ENCODE measurements at places on chromosomes 12 and 14. TPM values are rescaled to one million over a fixed set of nuclear protein-coding genes. Genes with fewer than 3 reads are reported as not detected.

GRCh38 chr12:67355428-67356379, 86.5 kb downstream of the CAND1 start:
- peak; percentile 81 for DNase-seq
- H3K36me3 ChIP-seq, result no peaks in the 10 kb centered on the region
- H3K4me3 ChIP-seq, result no peak overlapping the region

GRCh38 chr12:2258025-2258424, 205.2 kb downstream of the CACNA1C start:
- peak overlapping the region; percentile 79 for H3K27ac ChIP-seq
- peak; percentile 56 for DNase-seq
- H3K27me3 ChIP-seq, result no peaks in the 10 kb centered on the region
- H3K36me3 ChIP-seq, result no peaks in the 10 kb centered on the region
- no peak overlapping the region for H3K4me3 ChIP-seq
- peaks cover 52% of the 10 kb centered on the region for H3K4me1 ChIP-seq

DNA sequence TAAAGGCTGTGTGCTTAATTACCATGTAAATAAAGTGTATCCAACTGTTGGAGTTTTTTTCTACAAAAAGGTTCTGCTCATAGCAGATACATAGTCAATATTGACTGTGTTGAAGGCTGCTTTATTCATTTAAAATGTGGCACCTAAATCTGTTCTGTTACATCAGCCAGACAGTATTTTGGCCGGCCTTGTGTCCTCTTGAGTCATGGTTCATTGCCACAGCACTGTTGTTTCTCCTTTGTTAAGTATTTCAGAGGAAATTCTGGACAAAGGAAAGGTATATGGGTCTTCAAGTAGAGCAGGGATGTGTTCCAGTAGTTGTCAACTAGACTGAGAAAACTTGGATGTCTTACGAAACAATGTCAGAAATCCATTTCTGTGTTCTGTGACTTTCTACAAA, 95.5 kb downstream of the SLC38A6 start:
- H3K27me3 ChIP-seq, result no peaks in the 10 kb centered on the region
- no peaks in the 10 kb centered on the region for H3K36me3 ChIP-seq
- H3K4me3 ChIP-seq, result no peak overlapping the region
- DNase-seq, result peak; percentile 89
- H3K27ac ChIP-seq, result peak overlapping the region; percentile 80

The COQ10A gene
- 8.2 TPM for total RNA-seq

GRCh38 chr12:14959916-14960496, 1.4 kb downstream of the ARHGDIB start:
- no peaks in the 10 kb centered on the region for H3K36me3 ChIP-seq
- no peak overlapping the region for H3K27ac ChIP-seq
- no peak for DNase-seq

- no peaks in the 10 kb centered on the region for H3K4me1 ChIP-seq
- H3K27me3 ChIP-seq, result no peaks in the 10 kb centered on the region
- H3K4me3 ChIP-seq, result peak within 1 kb of the TSS; percentile 75
- no peak within 1 kb of the TSS for H3K27ac ChIP-seq
- peak; percentile 91 for DNase-seq
These were observed at the start of gene SLC8B1 for GRCh38 chr12:113334786-113335539. TSS of gene SLC8B1 (minus strand) at chr12:113335109. CDS start at chr12:113332878, 2,231 bp downstream.

The CACNA1C gene
- total RNA-seq, result 11.5 TPM

- no peaks in the 10 kb centered on the region for H3K36me3 ChIP-seq
- no peaks in the 10 kb centered on the region for H3K4me1 ChIP-seq
- no peak for DNase-seq
These were observed 25.1 kb upstream of the GPHB5 start for GRCh38 chr14:63343878-63344277.

GRCh38 chr12:96329545-96329944, 70.7 kb downstream of the CDK17 start:
- H3K4me1 ChIP-seq, result no peaks in the 10 kb centered on the region
- no peak overlapping the region for H3K27ac ChIP-seq
- no peak for DNase-seq
- no peaks in the 10 kb centered on the region for H3K27me3 ChIP-seq

The KRT83 gene
- total RNA-seq, result not detected

The MIPOL1 gene
- 5.8 TPM for total RNA-seq

- H3K27me3 ChIP-seq, result no peaks in the 10 kb centered on the region
- no peak overlapping the region for H3K4me3 ChIP-seq
- H3K4me1 ChIP-seq, result no peaks in the 10 kb centered on the region
- H3K36me3 ChIP-seq, result no peaks in the 10 kb centered on the region
These were observed 64.1 kb upstream of the OTX2 start for GRCh38 chr14:56874375-56874774.

- no peaks in the 10 kb centered on the region for H3K36me3 ChIP-seq
- no peak overlapping the region for H3K4me3 ChIP-seq
- peaks cover 10% of the 10 kb centered on the region for H3K4me1 ChIP-seq
- DNase-seq, result peak; percentile 66
These were observed 247.9 kb upstream of the ARHGAP5 start for GRCh38 chr14:31828946-31829868.

The LGMN gene
- 129 TPM for total RNA-seq

DNA sequence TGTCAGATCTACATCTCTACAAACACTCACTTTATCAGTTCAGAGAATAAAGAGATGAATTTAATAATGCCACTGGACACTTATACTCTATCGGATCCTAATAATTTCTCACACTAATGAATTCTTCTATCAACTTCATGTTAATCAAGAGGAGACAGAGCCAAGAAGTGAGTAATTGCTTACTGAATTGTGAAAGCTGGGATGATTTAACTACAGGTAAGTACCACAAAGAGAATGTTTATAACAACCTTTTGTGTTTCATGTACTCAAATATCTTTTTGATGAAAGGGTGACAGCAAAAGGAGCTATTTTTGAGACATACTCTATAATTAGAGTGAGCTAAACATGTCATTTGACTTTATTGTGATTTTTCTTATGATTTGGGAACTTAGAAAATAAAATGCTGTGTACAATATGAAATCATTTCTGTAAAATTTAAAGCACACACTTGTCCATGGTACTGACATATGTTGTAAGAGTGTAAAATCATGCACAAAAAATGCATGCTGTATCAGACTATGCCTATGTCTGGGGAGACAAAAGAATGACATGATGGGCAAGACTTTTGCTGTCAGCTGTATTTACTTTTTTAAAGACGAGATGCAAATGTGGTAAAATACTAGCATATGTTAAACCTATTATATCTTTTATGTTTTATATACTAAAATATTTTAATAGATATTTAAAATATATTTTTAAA, 361.2 kb downstream of the CCER1 start:
- no peak for DNase-seq
- H3K36me3 ChIP-seq, result no peaks in the 10 kb centered on the region
- H3K4me1 ChIP-seq, result no peaks in the 10 kb centered on the region
- no peak overlapping the region for H3K4me3 ChIP-seq
- no peaks in the 10 kb centered on the region for H3K27me3 ChIP-seq

DNA sequence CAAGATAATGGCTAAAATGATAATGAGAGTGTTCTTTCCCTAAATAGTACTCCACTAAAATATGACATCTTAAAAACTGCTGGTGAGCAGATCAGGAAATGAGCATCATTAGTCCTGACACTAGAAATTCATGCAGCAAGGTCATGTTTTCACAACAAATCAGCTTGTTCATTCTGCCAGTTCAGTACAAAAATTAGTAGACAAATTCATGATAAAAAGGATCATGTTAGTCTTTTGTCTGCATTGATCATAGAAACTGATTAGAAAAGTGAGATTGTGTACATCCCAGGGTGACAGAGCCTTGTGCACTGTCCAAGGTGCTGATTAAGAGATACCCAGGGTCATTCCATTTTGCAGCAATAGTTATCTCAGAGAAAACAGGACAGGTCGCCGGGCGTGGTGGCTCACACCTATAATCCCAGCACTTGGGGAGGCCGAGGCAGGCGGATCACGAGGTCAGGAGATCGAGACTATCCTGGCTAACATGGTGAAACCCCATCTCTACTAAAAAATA, 163.6 kb downstream of the RIMBP2 start:
- H3K27ac ChIP-seq, result no peak overlapping the region
- H3K27me3 ChIP-seq, result no peaks in the 10 kb centered on the region
- no peaks in the 10 kb centered on the region for H3K36me3 ChIP-seq
- no peaks in the 10 kb centered on the region for H3K4me1 ChIP-seq
- peak; percentile 1 for DNase-seq

GRCh38 chr12:60197589-60197988, 601.8 kb downstream of the SLC16A7 start:
- DNase-seq, result peak; percentile 80
- no peak overlapping the region for H3K4me3 ChIP-seq
- no peaks in the 10 kb centered on the region for H3K36me3 ChIP-seq
- no peaks in the 10 kb centered on the region for H3K27me3 ChIP-seq
- peaks cover 49% of the 10 kb centered on the region for H3K4me1 ChIP-seq

DNA sequence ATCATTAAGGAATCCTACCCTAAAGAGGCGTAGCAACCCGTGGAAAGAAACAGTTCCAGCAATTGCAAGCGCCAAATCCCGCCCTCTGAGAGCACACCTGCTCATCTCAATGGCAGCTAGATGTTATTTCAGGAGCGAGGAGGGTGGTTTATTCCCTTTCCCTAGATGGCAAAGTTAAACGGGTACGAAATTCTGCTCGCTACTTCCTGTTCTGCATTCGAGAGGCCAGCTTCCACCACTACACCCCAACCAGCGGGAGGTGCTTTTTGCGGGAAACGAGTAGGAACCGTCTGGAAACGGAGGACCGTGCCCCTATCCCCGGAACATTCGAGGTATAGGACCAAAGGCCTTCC, 536 bp downstream of the VPS29 start:
- peaks cover 6% of the 10 kb centered on the region for H3K36me3 ChIP-seq
- H3K4me1 ChIP-seq, result peaks cover 26% of the 10 kb centered on the region
- peak; percentile 85 for DNase-seq
- H3K27ac ChIP-seq, result peak overlapping the region; percentile 79
- no peaks in the 10 kb centered on the region for H3K27me3 ChIP-seq

The IGF1 gene
- 1.4 TPM for total RNA-seq

The PAH gene
- total RNA-seq, result not detected

The C1S gene
- 200 TPM for total RNA-seq

DNA sequence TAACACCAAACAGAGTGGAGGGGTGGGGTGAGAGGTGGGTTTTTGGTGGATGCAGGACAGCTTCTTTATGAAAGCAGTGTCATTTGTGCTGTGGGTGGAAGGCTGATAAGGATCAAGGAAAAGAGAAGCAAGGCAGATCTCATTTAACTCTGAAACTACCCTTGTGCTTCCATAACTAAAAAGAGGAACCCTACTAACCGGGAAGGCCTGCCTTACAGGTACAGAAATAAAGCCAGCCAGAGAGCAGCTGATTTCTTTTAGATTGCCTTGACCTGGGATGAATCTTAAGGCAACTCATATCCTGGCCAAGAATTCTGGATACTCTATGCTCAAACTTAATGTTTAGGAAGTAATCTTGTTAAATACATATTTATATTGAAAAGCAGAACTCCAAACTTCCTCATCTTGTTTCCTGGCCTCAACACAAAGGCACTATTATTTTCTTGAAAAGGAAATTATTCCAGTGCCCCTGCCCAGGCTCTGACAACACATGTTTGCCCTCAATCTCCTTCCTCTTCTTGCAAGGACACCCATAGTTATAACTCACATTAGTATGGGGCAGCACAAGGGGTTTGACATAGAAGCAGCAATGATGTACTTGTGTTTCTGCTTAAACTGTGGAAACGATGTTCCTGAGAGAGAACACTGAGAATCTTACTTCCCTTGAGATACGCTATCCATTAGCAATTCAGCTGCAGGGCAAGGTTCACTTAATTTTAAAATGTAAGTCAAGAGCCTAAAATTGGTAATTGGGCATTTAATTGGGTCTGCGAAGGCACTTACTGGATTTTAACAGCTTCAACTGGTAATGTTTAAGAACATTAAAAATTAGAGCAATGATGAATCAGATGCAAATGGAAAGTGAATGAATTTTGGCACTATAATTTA, 173.7 kb downstream of the STXBP6 start:
- DNase-seq, result no peak
- no peak overlapping the region for H3K4me3 ChIP-seq
- H3K4me1 ChIP-seq, result peaks cover 25% of the 10 kb centered on the region
- H3K36me3 ChIP-seq, result no peaks in the 10 kb centered on the region
- 0 out of 2 replicates have a peak overlapping the region, but pooled peaks have one; percentile 4 for H3K27ac ChIP-seq

DNA sequence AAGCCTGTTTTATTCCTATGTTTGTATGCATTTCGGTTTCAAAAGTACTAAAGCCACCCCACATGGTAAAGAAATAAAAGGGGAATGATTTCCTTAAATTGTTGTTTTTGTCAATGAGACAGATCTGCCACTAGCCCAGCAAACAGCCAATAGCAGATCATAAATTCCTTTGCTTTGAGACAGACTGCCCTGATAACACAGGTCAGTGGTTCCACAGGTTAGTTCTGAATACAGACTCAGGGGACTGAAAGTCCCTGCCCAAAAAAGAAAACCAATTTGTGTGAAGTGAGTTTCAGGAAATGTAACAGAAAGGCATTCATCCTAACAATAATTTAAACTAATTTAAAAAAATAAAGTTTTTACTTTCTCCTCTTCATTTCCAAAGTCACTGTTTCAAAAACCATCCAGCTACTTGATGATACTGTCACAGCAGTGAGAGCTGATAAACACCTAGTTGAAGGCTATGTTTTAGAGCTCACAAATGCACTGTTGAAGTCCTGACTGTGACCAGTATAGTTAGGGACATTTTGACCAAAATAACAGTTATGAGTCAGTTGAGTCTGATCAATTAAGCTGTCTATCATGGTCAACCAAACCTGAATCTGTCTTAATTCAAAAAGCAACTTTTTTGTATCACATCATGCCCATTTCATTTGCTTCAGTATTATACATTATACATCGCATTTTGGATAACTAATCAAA, 77.7 kb downstream of the LGR5 start:
- no peak overlapping the region for H3K27ac ChIP-seq
- H3K4me1 ChIP-seq, result no peaks in the 10 kb centered on the region
- H3K36me3 ChIP-seq, result no peaks in the 10 kb centered on the region
- H3K4me3 ChIP-seq, result no peak overlapping the region
- no peak for DNase-seq

The MUCL1 gene
- total RNA-seq, result not detected

The OTX2 gene
- total RNA-seq, result not detected

The MANSC4 gene
- total RNA-seq, result not detected

The TPH2 gene
- total RNA-seq, result not detected

DNA sequence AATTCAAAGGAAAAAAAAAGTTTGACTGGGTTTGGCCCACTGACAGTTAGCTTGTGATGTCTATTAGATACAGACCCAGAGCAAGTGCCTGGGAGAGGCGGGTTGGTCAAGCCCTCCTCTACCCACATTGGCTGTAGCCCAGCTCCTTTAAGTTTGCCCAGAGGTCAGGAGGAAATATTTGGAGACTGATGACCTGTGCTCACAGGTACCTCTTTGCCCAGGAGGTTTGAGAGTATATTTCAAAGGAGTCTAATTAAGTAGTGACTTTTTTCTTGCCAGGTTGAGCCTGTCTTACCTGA, 21.8 kb upstream of the PDE1B start:
- H3K4me1 ChIP-seq, result peaks cover 1% of the 10 kb centered on the region
- no peaks in the 10 kb centered on the region for H3K36me3 ChIP-seq
- H3K27ac ChIP-seq, result no peak overlapping the region
- peaks cover 72% of the 10 kb centered on the region for H3K27me3 ChIP-seq
- DNase-seq, result no peak

DNA sequence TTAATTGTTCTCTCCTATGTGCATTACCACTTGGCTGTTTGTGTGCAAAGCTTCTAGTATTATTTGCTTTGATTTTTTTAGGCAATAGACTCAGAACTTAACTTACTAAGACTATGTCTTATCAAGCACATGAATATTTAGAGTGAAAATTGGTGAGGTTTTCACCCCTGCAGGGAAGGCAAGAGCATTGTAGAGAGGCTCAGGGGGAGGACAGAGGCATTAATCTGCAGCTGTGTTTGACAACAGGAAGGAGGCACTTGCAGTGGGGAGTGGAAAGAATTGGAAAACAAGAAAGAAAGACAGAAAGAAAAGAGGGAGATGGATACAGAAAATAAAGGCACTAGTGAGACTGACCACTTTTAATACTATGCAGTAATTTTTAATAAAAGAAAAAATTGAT, 431.6 kb downstream of the PDZRN4 start:
- no peaks in the 10 kb centered on the region for H3K4me1 ChIP-seq
- no peaks in the 10 kb centered on the region for H3K36me3 ChIP-seq
- H3K4me3 ChIP-seq, result no peak overlapping the region
- no peaks in the 10 kb centered on the region for H3K27me3 ChIP-seq
- H3K27ac ChIP-seq, result no peak overlapping the region

Measured in GM23248 (cell line).